Calu3 (cell line): ENCODE measurements at places on chromosomes 4 and X. TPM values are rescaled to one million over a fixed set of nuclear protein-coding genes. Genes with fewer than 3 reads are reported as not detected.

DNA sequence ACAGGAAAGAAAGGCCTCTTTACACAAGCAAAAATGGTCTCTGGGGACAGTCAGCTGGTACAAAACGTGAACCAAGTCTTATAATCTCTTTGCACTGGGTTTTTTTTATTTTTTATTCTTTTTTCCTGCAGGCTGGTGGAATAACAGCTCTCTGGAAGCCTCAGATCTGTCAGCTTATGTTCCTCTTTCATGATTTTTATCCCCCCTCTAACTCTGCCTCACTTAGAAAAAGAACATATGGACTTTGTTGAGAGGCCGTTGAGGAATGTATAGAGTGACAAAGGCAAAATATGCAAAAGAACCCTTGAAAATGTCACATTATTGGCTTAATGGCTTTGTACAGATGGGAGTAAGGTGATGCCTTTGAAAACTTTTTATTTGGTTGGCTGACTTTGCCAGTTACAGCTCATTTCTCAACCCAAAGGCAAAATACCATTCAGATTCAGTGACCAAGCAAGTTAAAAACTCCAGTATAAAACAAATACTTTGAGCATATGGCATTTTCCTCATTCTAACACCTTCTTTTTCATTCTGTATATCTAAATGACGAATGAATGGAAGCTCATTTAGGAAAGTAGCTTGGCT lies 111.1 kb downstream of the RNF150 start:
- H3K4me1 ChIP-seq: no peaks in the 10 kb centered on the region
- peaks cover 53% of the 10 kb centered on the region for H3K27me3 ChIP-seq
- H3K36me3 ChIP-seq: no peaks in the 10 kb centered on the region
- H3K27ac ChIP-seq: no peak overlapping the region
- DNase-seq: no peak
- H3K4me3 ChIP-seq: no peak overlapping the region

GRCh38 chr4:15988222-15988621 lies 25.2 kb upstream of the FGFBP2 start:
- no peaks in the 10 kb centered on the region for H3K27me3 ChIP-seq
- H3K27ac ChIP-seq: no peak overlapping the region
- no peaks in the 10 kb centered on the region for H3K4me1 ChIP-seq
- no peak for DNase-seq
- no peaks in the 10 kb centered on the region for H3K36me3 ChIP-seq

The FGFBP1 gene
- total RNA-seq: 5.0 and 8.4 TPM in 2 replicates

The ALAS2 gene
- not detected in 2 replicates for total RNA-seq

GRCh38 chr4:161393602-161394001 lies 770.2 kb downstream of the FSTL5 start:
- no peak for DNase-seq
- H3K36me3 ChIP-seq: no peaks in the 10 kb centered on the region
- no peaks in the 10 kb centered on the region for H3K4me1 ChIP-seq

DNA sequence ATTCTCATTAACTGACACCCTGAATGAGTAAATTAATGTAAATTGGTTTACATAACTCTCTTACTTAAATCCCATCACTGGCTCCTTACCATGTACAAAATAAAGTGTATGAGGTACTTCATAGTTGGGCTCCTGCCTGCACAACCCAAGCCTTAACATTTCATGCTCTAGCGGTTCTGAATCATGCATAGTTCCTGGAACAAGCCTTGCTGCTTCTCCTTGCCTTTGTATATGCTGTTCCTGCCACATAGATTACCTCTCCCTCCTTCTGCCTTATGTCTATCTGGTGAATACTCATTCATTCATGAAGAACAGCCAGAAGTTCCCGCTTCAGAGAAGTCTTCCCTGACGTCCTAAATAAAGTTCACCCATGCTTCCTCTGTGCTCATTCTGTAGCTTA lies 594.7 kb downstream of the SMARCA1 start:
- no peaks in the 10 kb centered on the region for H3K4me1 ChIP-seq
- H3K27me3 ChIP-seq: no peaks in the 10 kb centered on the region
- no peak for DNase-seq
- H3K4me3 ChIP-seq: no peak overlapping the region

GRCh38 chr4:146342600-146343192 lies 128.4 kb downstream of the REELD1 start:
- no peaks in the 10 kb centered on the region for H3K36me3 ChIP-seq
- H3K4me3 ChIP-seq: no peak overlapping the region
- peak; percentile 19 for DNase-seq
- no peak overlapping the region for H3K27ac ChIP-seq
- H3K4me1 ChIP-seq: no peaks in the 10 kb centered on the region

- H3K4me1 ChIP-seq: no peaks in the 10 kb centered on the region
- no peaks in the 10 kb centered on the region for H3K36me3 ChIP-seq
- no peak within 1 kb of the TSS for H3K4me3 ChIP-seq
- no peak within 1 kb of the TSS for H3K27ac ChIP-seq
Observed at GRCh38 chr4:46993075-46994006, at the start of gene GABRA4. Gene GABRA4 (minus strand): TSS chr4:46993581. CDS start chr4:46993424, 157 bp downstream.

The FMR1NB gene
- total RNA-seq: not detected in 2 replicates

GRCh38 chr4:189204616-189205015 lies 736.1 kb upstream of the FRG1 start:
- no peaks in the 10 kb centered on the region for H3K36me3 ChIP-seq
- peaks cover 11% of the 10 kb centered on the region for H3K4me1 ChIP-seq
- no peak for DNase-seq
- no peak overlapping the region for H3K4me3 ChIP-seq

DNA sequence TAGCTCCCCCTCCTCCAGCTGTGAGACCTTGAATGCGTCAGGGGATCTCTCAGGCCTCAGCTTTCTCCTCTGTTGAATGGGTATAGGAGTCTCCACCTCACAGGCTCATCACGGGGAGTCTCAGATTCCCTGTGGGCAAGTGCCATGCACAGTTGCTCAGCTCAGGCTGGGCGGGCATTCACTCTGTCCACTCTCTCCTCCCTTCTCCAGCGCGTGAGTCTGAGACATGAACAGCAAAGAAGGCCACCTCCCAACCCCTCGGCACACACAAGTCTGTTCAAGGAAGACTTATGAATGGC lies 60.0 kb downstream of the HTRA3 start:
- H3K4me3 ChIP-seq: no peak overlapping the region
- DNase-seq: no peak
- H3K27me3 ChIP-seq: peaks cover 56% of the 10 kb centered on the region

GRCh38 chr4:98387345-98388026 lies 126.3 kb downstream of the RAP1GDS1 start:
- no peaks in the 10 kb centered on the region for H3K4me1 ChIP-seq
- no peak overlapping the region for H3K27ac ChIP-seq
- no peaks in the 10 kb centered on the region for H3K36me3 ChIP-seq
- no peak overlapping the region for H3K4me3 ChIP-seq
- H3K27me3 ChIP-seq: no peaks in the 10 kb centered on the region
